ENCODE measurements at places on chromosomes 6 and 20. TPM values are rescaled to one million over a fixed set of nuclear protein-coding genes. Genes with fewer than 3 reads are reported as not detected.
A peak's percentile ranks its signal among the peaks of the same experiment; 100 is the strongest.

DNA sequence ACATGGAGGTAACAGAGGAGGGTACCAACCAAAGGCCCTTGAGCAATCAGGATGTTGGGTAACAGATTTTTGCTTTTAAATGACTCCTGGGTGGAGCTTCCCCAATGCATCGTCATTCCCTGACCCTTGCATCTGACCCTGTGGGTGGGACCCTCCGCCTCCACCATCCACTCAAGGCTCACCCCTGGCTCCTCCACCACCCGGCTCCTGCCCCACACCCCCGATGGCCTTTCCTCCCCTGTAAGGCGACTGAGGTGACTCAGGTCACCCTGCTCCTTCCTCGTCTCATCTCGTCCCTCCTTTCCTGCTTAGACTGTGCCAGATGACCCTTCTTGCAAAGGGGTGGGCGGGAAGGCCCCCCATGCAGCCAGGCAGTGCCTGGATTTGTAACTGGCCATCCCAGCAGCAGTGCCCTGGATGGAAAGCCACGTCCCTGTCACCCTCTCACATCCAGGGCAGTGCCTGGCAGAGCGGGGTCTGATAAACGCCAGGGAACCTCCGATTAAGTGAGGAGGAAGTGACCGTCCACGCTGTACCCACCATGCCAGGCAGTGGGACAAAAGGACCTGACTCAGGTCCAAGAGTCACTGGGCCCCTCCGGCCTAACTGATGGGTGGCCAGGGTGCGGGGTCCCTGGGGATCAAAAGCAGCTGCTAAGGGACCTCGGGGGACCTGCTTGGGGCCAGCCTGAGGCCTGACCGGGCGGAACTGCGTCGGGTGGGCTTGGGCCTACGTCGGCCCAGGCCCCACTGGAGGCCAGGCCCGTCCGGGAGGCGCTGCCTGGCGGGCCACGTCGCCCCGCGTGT, 624 bp upstream of the NPEPL1 start:
- peak overlapping the region; percentile 40 for H3K27ac ChIP-seq
- no peak for DNase-seq
- H3K4me3 ChIP-seq, result no peak overlapping the region
- H3K4me1 ChIP-seq, result no peaks in the 10 kb centered on the region
- no peaks in the 10 kb centered on the region for H3K27me3 ChIP-seq
- H3K36me3 ChIP-seq, result peaks cover 9% of the 10 kb centered on the region

- H3K36me3 ChIP-seq, result no peaks in the 10 kb centered on the region
- no peak overlapping the region for H3K4me3 ChIP-seq
- H3K27me3 ChIP-seq, result no peaks in the 10 kb centered on the region
- H3K27ac ChIP-seq, result no peak overlapping the region
These were observed 260.0 kb downstream of the MMUT start for GRCh38 chr6:49202924-49203536.

GGTLC1 gene
- total RNA-seq, result not detected

- no peaks in the 10 kb centered on the region for H3K36me3 ChIP-seq
- peaks cover 8% of the 10 kb centered on the region for H3K27me3 ChIP-seq
- H3K4me1 ChIP-seq, result no peaks in the 10 kb centered on the region
- no peak overlapping the region for H3K4me3 ChIP-seq
- H3K27ac ChIP-seq, result no peak overlapping the region
- no peak for DNase-seq
These were observed 17.4 kb downstream of the HLA-DOA start for GRCh38 chr6:32991972-32992371.

FGD2 gene
- total RNA-seq, result 7.4 TPM

PLCB4 gene
- total RNA-seq, result not detected

GRM1 gene
- not detected for total RNA-seq

GRCh38 chr6:52547647-52548352, 29.1 kb downstream of the TRAM2 start:
- no peak overlapping the region for H3K27ac ChIP-seq
- peaks cover 12% of the 10 kb centered on the region for H3K4me1 ChIP-seq
- no peaks in the 10 kb centered on the region for H3K36me3 ChIP-seq
- H3K27me3 ChIP-seq, result no peaks in the 10 kb centered on the region
